Stimulated activated CD4-positive, alpha-beta T cell treated with anti-CD3 and anti-CD28 coated beads, Interleukin-12 subunit alpha, Interleukin-12 subunit beta, amount 100 ng/mL, for 24 hours (primary cell): ENCODE measurements at places on chromosomes 12 and 14.

DNA sequence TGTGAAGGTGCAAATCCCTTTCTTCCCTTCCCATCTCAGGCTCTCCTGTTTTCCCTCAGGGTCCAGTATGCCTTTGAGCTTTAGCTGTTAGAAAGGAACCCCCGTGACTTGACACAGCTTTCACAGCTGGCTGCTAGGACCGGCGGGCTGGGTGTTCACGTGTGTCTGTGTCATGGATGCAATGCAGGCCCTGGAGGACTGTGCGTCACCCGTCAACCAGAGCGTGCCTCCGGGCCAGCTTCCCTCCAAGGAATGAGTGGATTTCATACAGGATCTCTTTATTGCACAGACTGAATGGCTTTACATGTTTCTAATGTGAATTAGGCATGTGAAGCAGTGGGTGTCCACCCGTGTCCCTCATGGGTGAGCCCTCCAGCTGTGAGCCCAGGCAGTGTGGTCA lies 77.4 kb downstream of the AACS start:
- DNase-seq, result no peak

- no peak for DNase-seq
These were observed 265.1 kb upstream of the SFSWAP start for GRCh38 chr12:131445795-131446194.

DNA sequence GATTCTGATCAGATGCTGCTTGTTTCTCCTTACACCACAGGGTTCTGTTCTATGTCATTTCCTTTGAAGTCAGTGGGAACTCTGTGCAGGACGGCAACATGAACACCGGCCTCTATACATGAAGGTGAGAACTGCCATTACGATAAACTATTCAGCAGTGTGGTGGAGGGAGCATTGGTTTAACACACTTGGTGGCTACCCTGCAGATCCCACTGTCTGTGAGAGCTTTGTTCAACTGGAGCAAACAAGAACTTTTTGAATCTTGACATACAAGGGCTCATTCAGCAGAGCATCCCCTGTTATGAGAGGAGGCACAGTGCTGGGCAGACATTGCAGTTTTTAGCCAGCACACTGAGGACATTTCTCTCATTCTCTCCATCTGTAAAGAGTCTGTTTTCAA lies 10.7 kb upstream of the FRS2 start:
- no peak for DNase-seq

DNA sequence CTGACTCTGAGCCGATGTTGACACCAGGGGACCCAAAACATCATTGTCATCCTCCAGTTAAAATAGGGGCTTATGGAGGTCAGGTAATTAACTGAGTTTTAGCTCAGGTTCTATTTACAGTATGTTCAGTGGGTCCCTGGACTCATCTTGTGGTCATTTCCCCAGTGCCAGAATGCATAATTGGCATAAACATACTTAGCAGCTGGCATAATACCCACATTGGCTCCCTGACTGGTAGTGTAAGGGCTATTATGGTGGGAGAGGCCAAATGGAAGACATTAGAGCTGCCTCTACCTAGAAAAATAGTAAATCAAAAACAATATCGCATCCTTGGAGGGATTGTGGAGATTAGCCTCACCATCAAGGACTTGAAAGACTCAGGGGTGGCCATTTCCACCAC lies 350.9 kb downstream of the C12orf75 start:
- DNase-seq, result no peak

DNA sequence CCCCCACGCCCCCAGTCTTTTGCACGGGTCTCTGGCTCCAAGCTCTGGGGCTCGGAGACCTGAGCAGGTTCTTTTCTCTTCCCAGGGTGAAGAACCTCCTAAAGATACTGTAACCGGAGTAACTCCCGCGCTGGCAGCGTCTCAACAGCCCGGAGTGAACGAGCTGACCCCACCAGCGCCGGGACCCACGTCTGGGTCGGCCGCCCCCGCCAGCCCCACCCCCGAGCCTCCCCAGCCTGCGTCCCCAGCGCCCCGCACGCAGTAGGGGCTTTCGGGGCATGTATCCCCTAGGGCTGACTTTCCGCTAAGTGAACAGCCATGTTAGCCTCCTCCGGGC lies 858 bp downstream of the SLC35F4 start:
- DNase-seq, result no peak

- no peak for DNase-seq
These were observed 4.5 kb downstream of the CD69 start for GRCh38 chr12:9756170-9756569.

GRCh38 chr14:54317391-54317790 lies 79.4 kb upstream of the CDKN3 start:
- no peak for DNase-seq

DNA sequence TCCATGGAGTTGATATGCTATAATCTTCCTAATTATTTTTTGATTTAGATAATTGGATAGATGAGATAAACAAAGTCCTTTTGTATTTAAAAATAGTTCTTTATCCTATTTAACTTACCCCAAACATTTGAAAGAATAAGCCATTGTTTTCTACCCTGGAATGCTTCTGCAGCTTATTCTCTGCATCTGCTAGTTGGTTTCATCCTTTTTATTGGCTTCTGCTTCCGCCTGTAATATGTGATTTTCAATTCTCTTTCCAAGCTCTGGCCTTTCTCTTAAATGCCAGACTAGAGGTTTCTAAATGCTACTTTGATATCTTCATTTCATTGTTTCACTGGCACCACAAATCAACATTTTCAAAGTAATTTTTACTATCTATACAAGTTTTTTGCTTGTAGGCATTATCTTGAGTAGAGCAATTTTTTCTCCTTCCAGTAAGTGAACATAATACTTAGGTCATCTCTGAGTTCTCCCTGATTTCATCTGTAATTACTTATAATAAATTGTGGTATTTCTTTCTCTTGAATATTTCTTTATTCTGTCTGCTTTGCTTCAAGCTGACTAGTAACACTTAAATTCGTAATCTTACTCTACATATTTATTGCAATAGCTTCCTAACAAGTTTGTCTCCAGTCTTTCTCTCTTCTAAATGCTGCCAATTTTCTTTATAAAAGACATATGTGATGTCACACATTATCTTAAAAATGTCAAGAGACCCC lies 958.4 kb downstream of the SLC6A15 start:
- no peak for DNase-seq

DNA sequence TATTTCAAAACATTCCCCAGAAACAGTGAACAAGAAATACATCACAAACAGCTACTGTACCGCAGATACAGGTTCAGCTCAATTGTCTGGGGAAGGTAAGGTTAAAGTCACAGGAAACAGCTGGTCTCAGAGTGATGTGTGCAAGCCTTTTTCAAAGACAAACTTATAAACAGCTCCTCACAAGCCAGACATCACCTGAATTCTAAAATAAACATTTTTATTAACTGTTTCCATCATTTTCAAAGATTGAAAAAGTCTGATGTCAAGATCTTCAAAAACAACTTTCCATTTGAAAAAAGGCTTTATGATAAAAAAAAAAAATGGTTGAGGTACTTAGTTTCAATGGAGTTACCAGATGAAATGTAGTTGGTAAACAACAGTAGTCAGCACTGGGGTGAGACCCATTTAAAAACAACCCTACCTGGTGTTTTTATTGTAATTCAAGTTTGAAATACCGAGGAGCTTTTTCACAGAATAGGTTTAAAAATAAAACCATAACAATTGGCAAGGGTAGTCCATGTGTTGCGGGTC lies 4.0 kb downstream of the BTG1 start:
- DNase-seq, result no peak

GRCh38 chr14:74459976-74460375 lies 33.1 kb downstream of the NPC2 start:
- no peak for DNase-seq

GRCh38 chr14:30156571-30156970 lies 228.9 kb upstream of the PRKD1 start:
- DNase-seq, result no peak

- no peak for DNase-seq
These were observed 14.4 kb upstream of the TUNAR start for GRCh38 chr14:95862243-95862642.

GRCh38 chr12:48311313-48311712 lies 39.4 kb downstream of the ZNF641 start:
- DNase-seq, result no peak

GRCh38 chr12:52015532-52016041 lies 8.8 kb downstream of the TAMALIN start:
- DNase-seq, result no peak

- DNase-seq, result no peak
These were observed 444.9 kb downstream of the TRHDE start for GRCh38 chr12:72717036-72717435.

- no peak for DNase-seq
These were observed 10.5 kb downstream of the MTRFR start for GRCh38 chr12:123243671-123244262.

DNA sequence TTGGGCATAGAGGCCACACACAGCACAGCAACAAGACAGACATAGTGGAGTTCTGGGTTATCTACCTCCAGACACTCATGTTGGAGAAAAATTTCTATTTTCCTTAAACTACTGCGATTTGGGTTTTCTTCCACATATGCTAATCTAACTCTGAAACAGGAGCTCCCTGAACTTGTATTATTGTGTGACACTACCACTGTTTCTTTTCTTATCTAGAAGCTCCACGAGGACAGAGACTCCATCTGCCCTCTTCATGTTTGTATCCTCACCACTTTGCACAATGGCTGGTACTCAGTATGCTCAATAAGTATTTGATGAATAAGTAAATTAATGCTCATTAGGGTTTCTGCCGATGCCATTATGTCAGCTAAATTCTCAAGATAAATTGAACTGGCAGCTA lies 218.6 kb downstream of the PAX9 start:
- no peak for DNase-seq

DNA sequence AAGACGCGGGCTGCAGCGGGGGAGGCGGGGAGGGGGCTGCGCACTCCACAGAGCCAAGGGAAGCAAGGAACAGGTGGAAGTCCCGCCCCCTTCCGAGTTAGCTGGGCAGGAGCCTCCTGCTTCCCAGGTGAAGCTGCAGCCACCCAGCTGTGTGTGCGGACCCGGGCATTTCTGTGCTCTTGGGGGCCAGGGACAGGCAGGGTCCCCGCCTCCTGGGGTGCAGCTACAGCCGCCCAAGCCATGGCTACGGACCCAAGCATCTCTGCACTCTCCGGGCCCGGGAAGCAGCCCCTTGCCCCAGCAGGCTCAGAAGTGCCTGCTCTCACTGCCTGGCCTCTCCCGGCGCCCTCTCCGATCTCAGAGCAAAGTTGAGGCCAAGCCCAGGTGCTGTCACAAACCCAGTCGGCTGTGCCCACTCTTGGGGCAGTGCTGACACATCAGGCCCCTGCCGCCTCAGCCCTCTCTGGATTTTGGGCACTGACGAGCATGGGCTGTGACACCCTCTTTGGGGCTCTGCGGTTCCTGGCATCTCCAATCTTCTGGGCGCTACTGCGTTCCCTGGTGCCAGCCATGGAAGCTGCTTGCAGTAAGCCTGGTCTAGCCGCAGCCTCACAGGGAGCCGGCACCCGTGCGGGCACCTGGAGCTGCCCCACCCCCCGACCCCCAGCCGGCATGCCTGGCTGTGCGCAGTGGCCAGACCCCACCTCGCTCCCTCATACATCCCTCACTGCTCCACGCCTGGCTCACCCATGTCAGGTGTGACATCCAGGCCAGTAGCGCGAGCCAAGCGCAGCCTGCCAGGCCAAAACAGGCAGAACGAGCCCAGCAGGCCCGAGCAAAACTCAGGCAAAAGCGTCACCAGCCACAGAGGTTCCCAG lies 8.5 kb upstream of the MGAT4C start:
- no peak for DNase-seq

DNA sequence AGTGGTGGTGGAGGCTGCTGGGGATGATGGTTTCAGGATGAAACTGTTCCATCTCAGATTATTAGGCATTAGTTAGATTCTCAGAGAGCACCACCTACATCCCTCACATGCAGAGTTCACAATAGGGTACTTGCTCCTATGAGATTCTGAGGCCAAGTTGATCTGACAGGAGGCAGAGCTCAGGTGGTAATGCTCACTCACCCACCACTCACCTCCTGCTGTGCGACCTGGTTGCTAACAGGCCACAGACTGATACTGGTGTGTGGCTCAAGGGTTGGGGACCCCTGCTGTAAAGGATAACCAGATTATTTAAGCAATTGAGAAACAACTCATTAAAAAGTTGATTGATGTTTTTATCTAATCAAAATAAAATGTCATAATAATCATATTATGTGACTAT lies 248.5 kb downstream of the RERGL start:
- no peak for DNase-seq

GRCh38 chr12:94740601-94741362 lies 90.4 kb upstream of the TMCC3 start:
- no peak for DNase-seq

DNA sequence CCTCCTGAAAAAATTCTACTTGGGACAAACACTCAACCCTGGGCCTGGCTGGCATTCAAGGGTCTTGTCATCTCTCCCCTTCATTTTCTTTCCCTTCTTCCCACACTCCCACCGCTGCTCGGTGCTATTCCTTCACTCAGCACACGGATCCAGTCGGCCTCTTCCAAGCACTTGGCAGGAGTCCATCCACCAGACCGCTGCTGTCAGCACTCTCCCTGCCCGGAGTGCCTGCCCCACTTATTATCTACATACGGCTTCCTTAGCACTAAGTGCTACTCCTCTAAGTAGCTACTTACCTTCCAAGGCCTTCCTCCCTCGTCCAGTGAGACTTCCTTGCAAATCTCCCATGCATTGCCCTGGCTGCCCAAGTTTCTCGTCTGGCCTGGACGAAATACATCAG lies 29.8 kb downstream of the CALM1 start:
- DNase-seq, result no peak

DNA sequence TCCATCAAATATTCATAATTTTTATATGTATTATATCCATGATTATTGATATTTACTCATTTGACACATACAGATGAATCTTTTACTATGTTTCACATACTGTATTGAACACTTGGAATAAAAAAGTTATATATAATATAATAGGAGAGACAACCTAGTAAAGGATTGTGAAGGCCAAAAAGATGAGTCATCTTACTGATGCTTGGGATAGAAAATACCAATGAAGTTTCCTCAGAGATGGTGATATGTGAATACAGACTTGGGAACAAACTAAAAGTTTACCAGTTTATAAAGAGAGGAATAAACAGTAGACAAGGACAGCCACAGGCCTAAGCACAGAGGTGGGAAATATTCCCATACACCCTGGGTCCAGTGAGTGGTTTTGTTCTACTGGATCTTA lies 743.9 kb upstream of the FLRT2 start:
- no peak for DNase-seq
